ENCODE measurements at places on chromosomes 13 and 19. TPM values are rescaled to one million over a fixed set of nuclear protein-coding genes. Genes with fewer than 3 reads are reported as not detected.

- no peak overlapping the region for H3K27ac ChIP-seq
- no peak overlapping the region for H3K4me3 ChIP-seq
- DNase-seq, result no peak
- no peaks in the 10 kb centered on the region for H3K36me3 ChIP-seq
- H3K4me1 ChIP-seq, result no peaks in the 10 kb centered on the region
These were observed 173.1 kb downstream of the POU4F1 start for GRCh38 chr13:78430166-78430791.

The TMEM150B gene
- 0.51 TPM for total RNA-seq

The ZNF677 gene
- 17.8 TPM for total RNA-seq

The CCNE1 gene
- total RNA-seq, result 23.5 TPM

DNA sequence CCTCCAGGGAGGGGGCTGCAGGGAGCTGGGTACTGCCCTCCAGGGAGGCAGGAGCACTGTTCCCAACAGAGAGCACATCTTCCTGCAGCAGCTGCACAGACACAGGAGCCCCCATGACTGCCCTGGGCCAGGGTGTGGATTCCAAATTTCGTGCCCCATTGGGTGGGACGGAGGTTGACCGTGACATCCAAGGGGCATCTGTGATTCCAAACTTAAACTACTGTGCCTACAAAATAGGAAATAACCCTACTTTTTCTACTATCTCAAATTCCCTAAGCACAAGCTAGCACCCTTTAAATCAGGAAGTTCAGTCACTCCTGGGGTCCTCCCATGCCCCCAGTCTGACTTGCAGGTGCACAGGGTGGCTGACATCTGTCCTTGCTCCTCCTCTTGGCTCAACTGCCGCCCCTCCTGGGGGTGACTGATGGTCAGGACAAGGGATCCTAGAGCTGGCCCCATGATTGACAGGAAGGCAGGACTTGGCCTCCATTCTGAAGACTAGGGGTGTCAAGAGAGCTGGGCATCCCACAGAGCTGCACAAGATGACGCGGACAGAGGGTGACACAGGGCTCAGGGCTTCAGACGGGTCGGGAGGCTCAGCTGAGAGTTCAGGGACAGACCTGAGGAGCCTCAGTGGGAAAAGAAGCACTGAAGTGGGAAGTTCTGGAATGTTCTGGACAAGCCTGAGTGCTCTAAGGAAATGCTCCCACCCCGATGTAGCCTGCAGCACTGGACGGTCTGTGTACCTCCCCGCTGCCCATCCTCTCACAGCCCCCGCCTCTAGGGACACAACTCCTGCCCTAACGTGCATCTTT is 7.8 kb upstream of the CEACAM5 start:
- no peak overlapping the region for H3K27ac ChIP-seq
- H3K27me3 ChIP-seq, result peaks cover 7% of the 10 kb centered on the region
- no peaks in the 10 kb centered on the region for H3K4me1 ChIP-seq
- DNase-seq, result peak; percentile 18

DNA sequence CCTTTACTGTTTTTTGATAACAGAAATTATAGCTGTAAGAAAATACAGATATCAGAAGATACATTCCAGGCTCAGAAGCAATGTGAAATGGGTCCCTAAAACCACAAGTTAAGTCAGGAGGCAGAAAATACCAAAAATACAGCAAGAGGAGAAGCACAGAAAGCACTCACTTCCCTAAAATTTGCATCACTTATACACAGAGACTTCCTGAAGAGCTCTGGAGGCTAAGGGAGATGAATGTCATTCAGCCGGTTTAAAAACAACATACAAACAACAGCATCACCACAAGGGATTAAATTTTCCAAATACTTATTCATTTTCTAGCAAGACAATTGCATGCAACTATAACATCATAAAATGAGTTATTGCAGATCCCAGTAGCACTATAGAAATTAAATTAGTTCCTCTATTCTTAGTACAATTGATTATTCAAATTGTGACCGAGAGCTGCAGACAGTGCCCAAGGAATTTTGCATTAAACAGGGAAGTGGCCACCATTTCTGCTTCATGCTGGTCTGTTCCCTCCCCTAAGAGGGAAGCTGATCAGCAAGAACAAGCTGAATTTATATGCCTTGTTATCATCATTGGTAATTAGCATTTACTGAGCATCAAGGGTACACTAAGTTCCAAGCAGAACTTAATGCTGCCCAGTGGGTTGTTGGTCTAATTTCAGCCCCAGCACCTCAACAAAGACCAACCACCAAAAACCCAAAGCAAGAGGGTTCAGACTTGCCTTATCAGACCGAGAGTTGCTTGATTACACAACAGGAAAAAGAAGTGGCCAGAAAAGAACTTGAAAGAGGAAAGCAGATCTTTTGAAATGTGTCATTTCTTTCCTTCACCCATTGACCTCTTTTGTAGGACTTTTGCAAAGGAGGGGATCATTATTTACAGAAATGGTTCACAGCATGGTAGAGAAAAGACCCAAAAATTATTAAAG is 140.7 kb downstream of the KCTD12 start:
- H3K4me1 ChIP-seq, result no peaks in the 10 kb centered on the region
- no peak for DNase-seq
- H3K27ac ChIP-seq, result no peak overlapping the region

DNA sequence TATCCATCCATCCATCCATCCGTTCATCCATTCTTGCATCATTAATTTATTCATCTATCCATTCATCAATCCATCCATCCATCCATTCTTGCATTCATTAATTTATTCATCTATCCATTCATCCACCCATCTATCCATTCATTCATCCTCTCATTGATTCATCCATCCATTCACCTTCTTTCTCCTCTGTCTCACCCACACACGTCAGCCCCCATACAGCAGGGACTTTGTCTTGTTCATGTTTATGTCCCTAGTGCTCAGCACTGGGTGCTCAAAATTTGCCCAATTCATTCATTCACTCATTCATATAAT is 683 bp upstream of the AP1M2 start:
- H3K27ac ChIP-seq, result no peak overlapping the region
- H3K36me3 ChIP-seq, result peaks cover 3% of the 10 kb centered on the region
- H3K27me3 ChIP-seq, result peaks cover 23% of the 10 kb centered on the region
- peaks cover 18% of the 10 kb centered on the region for H3K4me1 ChIP-seq
- H3K4me3 ChIP-seq, result no peak overlapping the region
- no peak for DNase-seq

The DNAAF3 gene
- 0.65 TPM for total RNA-seq

DNA sequence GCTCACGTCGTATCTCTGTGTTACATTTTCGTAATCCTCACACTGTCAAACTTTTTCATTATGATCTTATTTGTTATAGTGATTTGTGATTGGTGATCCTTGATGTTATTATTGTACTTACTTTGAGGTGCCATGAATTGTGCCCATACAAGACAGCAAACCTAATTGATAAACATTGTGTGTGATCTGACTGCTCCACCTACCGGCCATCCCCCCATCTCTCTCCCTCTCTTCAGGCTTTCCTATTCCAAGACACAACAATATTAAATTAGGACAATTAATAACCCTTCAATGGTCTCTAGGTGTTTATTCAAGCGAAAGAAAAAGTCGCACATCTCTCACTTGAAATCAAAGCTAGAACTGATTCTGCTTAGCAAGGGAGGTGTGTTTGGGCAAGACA is 349.3 kb downstream of the RBM26 start:
- H3K27me3 ChIP-seq, result peaks cover 2% of the 10 kb centered on the region
- no peaks in the 10 kb centered on the region for H3K36me3 ChIP-seq
- no peak overlapping the region for H3K27ac ChIP-seq

- no peaks in the 10 kb centered on the region for H3K4me1 ChIP-seq
- H3K27ac ChIP-seq, result no peak overlapping the region
- no peak for DNase-seq
- H3K36me3 ChIP-seq, result no peaks in the 10 kb centered on the region
These were observed 88.0 kb upstream of the FRY start for GRCh38 chr13:31943591-31943990.

The STOML3 gene
- total RNA-seq, result not detected

GRCh38 chr13:97369261-97369893 is 64.6 kb upstream of the RAP2A start:
- H3K4me3 ChIP-seq, result peak overlapping the region; percentile 87
- no peak for DNase-seq
- no peaks in the 10 kb centered on the region for H3K27me3 ChIP-seq
- H3K36me3 ChIP-seq, result peaks cover 2% of the 10 kb centered on the region
- H3K27ac ChIP-seq, result peak overlapping the region; percentile 89
- H3K4me1 ChIP-seq, result peaks cover 7% of the 10 kb centered on the region

- peak; percentile 99 for DNase-seq
- H3K4me1 ChIP-seq, result peaks cover 9% of the 10 kb centered on the region
These were observed at the start of gene ZNF333 for GRCh38 chr19:14689598-14690503. Gene ZNF333, plus strand, starts transcription at chr19:14690048. Its CDS starts 3,444 bp downstream, at chr19:14693492.
